D341Med (cell line): ENCODE measurements at places on chromosomes 11 and 22.

GRCh38 chr22:27804470-27805297 lies 3.1 kb upstream of the MN1 start:
- peak; percentile 89 for DNase-seq

- DNase-seq = no peak
These were observed 5.9 kb upstream of the HEPACAM start for GRCh38 chr11:124941703-124942102.

- peak; percentile 74 for DNase-seq
These were observed 772 bp downstream of the SBF1 start for GRCh38 chr22:50473855-50474671.

GRCh38 chr22:26981541-26981940 lies 324.2 kb downstream of the MIAT start:
- no peak for DNase-seq

- DNase-seq = no peak
These were observed 30.0 kb upstream of the TCF20 start for GRCh38 chr22:42300259-42301076.

DNA sequence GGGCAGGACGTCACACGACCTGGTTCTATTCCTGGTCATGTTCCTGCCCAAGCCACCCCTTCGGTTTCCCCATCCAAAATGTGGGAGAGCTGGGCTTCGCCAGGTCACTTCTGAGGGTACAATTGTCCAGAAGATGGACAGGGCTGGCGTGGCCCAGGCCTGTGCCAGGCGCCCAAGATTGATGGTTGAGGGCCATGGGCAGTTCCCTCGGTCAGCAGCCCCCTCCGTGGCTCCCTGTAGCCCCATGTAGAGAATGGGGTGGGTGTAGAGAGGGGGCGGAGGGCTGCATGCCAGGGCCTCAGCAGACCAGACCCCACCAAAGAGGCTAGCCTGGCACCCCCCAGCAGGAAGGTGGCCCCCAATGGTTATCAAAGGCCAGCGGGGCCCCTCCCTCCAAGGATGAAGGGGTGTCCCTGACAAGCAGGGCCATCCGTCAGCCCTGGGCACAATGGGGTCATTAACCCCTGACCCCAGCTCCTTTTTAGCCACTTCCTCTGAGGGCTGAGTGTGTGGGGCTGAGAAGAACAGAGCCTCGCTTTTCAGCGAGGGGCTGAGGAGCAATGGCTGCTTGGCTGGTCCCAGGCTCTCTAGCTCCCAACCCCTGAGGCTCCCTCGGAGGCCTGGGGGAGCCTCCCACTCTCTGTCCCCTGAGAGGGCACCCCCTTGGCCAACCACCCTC lies 11.0 kb upstream of the PICK1 start:
- DNase-seq = no peak

DNA sequence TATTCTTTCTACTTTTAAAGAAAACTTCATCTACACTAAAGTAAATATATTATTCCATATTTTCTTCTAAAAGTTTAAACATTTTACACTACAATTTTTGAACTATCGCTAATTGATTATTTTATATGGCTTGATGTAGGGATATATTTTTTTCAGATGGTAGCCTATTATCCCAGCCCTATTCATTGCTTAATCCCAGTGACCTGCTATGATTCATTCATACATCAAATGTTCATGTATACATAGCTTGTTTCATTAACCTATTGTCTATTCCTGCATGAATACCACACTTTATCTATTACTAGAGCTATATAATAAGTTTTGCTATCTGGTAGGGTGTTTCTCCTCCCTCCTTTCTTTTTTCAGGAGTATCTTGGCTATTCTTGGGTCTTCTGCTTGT lies 5.0 kb upstream of the ROBO4 start:
- no peak for DNase-seq

DNA sequence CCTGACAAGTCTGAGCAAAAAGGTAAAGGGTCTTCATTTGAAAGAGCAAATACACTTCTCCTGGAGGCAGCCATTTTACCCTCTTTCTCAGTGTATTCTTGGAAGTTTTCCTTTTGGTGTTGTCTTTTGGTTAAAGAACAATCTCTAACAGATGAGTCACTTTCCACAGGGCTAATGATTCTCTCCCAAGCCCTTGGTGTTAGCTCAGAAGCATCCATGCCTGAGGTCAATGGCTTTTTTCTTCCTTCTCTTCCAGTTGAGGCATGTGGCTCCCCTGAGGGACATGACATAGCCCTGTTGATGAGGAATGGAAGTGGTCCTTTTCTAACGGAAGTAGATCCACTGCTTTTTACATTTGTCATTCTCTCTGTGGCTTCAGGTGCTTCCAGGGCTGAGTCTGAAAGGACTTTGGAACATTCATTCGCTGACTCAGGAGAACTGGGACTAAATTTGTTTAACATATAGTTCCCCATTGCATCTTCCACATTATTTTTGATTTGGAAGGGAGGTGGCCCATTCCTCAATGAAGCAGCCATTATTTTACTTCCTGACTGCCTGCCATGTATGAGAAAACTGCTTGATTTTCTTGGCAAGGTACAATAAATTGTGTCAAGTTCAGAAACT lies 13.8 kb upstream of the POGLUT3 start:
- no peak for DNase-seq

DNA sequence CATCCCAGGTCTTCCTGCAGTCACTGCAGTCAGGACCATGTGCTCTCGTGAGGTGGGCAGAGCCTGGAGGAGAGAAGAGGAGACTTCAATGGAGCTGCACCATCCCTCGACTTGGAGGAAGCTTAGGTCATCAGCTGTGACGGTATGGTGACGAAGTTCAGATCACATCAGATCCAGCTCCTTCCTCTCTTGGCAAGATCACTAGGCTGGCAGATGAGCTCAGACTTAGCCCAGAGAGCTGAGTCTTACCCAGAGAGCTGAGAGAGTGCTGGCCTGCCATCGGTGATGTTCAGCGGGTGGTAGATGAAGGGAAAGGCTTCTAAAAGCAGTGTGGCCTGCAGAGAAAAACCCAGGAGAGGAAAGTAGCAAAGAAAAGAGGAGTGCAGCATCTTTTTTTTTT lies 1.8 kb upstream of the SLC15A3 start:
- DNase-seq = no peak

DNA sequence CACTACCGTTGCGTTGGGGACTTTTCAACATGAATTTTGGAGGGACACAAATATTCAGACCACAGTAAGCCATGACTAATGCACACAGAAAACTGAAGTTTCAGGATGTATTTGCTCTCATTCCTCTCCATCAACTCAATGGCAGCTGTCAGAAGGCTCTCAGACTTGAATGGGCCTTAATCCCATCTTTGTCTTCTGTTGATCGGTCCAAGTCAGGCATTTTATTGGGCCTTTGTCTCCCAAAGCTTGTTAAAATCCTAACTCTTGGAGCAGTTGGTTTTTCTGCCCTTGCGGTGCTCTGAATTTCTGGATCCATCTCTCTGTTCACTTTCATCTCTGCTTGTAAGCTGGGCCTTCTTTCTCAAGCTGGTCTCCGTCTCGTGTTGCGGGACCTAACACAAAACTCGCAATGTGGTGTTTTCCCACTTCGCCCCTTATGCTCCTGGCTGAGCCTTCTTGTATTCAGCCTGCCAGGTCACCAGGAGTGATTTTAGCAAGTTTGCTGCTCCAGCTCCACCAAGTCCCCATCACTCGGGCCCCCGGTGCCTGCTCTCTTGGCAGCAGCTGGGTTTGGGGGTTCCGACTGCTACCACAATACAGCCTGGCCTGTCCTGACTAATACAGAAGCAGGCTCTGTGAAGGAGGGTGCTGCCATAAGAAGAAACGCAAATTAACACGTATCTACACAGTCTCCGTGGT lies 27.0 kb downstream of the TSPAN32 start:
- peak; percentile 5 for DNase-seq

DNA sequence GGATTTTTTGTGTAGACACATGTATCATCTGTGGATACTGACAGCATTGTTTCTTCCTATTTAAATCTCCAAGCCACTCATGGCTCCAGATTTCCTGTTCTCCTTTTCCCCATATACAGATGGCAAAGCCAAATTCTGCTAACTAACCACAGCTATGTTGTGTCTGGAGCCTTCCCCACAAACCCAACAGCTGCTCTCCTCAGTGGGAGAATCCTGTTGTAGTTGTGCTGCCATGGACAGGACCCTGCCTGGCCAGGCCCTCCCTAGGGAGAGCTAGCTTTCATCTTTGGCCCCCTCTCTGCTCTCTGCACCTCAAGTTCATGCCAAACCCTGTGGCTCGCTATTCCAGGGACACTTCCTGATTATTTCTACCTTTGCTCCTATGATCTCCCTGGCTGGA lies 106.4 kb upstream of the CCDC90B start:
- no peak for DNase-seq

GRCh38 chr11:78216021-78216420 lies 27.3 kb downstream of the USP35 start:
- DNase-seq = no peak

DNA sequence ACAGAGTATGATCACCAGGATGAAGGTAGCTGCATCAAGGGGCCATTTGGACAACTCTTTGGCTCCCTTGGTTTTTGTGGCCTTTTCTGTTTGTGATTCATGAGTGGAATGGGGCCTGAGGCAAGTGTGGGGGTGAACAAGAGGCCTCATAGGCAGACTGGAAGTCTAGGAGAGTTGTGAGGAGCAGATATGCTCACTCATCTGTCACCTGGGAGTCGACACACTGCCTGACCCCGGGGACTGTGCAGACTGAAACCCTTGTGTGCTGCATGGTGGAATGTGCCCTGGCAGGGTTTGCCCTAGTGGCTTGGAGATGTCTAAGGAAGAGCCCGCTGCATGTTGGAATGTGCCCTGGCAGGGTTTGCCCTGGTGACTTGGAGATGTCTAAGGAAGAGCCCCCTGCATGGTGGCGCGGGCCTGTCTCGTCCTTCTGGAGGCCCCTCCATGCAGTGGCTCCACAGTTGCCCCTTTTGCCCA lies 60.0 kb downstream of the MED15 start:
- DNase-seq = no peak

- no peak for DNase-seq
These were observed 40.5 kb downstream of the DKK3 start for GRCh38 chr11:11967669-11968510.

DNA sequence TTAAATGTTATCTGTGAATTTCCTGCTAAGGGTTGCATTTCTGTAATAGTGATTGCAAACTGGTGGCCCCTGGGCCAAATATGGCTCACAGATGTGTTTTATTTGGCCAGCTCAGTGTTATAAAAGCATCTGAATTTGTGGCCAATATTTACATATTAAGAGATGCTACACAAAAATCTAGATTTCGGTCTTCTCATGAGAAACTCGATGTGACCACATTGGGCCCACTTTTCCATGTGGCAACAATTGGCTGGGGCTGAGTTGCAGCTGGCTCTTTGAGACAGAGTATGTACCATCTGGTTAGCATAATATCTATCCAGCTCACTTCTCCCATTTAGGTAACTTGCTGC lies 244.5 kb upstream of the POU2AF2 start:
- no peak for DNase-seq

- peak; percentile 73 for DNase-seq
These were observed 28.5 kb downstream of the MAFF start for GRCh38 chr22:38230108-38230825.

DNA sequence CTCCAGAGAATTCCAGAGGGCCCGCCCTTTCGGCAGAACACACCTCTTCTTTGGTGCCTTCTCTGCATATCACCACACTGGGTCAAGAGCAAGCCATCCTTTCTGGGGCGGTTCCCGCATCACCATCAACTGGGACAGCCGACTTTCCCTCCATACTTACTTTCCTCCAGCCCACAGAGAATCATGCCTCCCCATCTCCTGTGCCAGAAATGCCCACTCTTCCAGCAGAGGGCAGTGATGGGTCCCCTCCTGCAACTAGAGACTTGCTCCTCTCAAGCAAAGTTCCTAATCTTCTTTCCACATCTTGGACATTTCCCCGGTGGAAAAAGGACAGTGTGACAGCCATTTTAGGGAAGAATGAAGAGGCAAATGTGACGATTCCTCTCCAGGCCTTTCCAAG lies 157.7 kb downstream of the C11orf91 start:
- DNase-seq = peak; percentile 68

DNA sequence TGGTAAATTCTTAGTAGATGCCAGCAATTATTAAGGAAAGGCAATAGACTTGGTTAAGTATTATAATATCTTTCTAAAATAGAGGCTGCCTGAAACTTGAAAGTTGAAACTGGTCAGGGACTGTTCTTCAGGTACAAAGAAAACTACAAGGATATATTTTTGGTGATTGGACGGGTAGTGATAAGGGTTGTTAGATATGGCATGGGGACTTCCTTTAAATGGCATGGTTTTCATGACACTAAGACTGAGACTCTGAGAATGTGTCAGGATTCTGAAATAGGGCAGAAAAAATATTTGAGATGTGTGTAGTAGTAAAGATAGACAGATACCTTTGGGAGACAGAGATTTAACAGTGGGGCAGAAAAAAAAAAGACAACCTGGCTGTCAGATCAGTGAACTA lies 108.4 kb upstream of the SLC5A12 start:
- DNase-seq = no peak

DNA sequence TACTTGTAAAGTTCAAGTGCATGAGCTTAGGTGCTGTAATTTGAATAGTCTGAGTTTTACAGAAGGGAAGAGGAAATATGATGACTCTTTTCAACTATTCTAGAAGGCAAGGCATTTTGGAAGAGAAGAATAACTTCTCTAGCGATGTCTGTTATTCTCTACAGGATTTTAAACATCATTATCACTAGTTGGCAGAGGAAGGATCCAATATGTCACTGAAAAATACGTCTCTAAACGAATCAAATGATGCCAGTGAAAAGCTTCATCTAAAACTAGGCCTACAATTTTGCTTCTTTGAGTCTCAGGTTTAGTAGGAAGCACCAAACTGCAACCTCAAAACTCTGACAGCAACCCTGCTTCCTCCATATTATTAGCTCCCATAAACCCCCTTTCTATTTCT lies 581.4 kb downstream of the DLG2 start:
- DNase-seq = no peak

DNA sequence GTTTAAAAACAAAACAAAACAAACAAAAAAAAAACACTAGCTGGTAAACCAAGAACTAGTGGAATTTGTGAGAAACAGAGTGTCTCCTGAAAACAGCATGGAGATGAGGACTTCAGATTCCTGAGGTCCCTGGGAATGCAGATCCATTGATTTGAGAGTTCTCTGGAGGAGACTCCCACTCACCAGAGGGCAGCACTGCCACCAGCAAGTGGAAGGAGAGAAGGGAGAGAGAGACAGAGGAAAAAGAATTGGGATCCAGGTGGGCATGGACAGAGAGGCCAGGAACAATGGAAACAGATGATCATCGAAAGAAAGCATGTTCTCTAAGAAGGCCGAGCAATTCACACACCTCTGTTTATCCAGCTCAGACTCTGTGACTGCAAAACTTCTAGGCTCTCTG lies 31.8 kb downstream of the ETS1 start:
- DNase-seq = no peak

DNA sequence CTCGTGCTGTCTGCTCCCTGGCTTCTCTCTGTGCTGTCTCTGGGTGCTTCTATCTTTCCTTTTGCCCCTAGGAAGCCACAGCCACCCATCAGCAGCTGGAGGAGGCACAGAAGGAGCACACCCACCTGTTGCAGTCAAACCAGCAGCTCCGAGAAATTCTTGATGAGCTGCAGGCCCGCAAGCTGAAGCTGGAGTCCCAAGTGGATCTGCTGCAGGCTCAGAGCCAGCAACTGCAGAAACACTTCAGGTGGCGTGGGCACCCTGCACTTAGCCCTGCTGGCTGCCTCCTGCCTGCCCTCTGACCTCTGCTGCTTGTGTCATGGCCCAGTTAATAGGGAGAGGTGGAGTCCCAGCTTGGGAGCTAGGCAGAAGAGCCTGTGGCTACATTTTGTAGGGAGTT lies 67.8 kb downstream of the CEP164 start:
- DNase-seq = no peak
